ENCODE measurements at places on chromosomes 3 and 15.

GRCh38 chr3:195095704-195096036, 175.3 kb downstream of the XXYLT1 start:
- no peak for DNase-seq

DNA sequence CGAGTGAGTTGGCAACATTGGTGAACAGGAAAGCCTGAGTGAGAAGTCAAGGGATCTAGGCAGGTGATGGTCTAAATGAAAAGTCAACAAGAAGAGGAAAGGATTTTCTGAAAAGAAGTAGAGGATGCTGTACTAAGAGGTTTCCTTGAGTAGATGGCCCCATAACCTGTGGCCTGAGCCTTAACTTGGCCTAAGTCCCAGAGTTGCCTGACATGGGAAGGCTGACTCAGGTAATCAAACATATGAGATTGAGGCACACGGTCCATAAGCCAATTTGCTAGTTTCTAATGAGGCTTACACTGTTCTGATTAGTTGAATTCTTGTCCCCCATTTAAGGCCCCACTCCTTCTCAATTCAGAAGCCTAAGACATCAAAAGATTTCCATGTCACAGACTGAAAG, 262.5 kb upstream of the LMCD1 start:
- DNase-seq: no peak

DNA sequence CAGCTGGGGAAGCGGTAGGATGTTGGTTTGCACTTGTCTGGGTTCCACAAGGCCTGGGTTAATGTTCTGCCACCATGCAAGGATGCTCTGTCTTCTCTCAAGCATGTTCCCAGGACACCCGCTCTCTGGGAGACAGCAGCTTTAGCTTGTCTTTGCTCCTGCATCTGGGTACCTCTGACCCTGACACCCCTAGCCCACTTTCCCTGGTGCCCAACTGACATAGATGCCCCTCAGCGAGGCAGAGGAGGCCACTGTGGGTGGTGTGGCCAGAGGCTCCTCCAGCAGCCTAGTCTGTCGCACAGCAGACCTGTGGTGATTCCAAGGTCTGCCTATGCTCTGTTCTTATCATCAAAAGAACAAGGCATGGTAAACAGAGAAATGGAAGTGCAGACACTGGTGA, 83.6 kb upstream of the ALDH1L1 start:
- no peak for DNase-seq

- no peak for DNase-seq
Observed at GRCh38 chr3:112815981-112816380, 30.7 kb downstream of the CD200R1L start.

- no peak for DNase-seq
Observed at GRCh38 chr15:56959318-56959648, 40.8 kb downstream of the TCF12 start.

DNA sequence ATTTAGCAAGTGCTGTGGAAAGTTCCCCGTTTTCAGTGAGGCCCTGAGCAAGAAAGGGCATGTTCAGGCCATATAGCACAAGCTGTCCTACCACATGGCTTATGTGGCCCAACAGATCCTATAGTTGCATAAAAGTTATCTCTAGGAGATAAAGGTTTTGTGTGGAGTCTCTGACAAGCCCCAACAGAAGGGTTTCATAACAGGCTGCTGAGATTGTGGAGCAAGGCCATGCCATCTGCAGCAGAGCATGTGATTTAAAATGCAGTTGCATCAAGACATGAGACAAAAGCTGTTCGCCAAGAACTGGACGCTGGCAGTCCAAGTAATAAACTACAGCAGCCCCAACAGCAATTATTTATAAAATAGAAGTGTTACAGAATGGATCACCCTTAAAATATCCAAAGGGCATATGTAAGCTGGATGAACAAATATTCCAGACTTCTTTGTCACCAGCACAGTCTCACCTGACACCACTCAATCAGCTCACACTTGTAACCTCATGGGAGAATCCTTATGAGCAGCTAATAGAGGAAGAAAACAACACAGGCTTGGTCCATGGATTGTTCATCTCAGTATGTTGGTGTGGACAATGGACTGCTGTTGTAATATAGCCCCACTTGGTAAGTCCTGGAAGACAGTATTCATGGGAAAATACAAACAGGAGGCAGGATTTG, 14.4 kb upstream of the CLDN1 start:
- no peak for DNase-seq

DNA sequence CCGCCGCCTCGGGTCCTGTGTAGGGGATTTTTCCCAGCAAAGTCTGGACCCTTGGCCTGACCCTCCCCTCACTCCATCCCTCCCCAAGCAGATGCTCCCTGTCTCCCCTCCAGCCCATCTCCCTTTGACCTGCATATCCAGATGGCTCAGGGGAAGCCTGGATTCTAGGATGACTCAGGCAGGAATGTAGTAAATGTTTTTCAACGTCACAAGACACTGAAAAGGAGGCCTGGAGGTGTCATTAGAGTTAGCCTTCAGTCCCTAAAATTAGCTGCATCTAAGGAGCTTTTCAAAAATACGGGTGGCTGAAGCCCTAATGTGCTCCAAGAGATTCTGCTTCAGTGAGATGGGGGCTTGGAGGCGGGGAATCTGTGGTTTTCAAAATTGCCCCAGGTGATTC, 7.2 kb downstream of the ACAN start:
- DNase-seq: no peak

- DNase-seq: no peak
Observed at GRCh38 chr3:45205126-45205525, 21.0 kb downstream of the TMEM158 start.

DNA sequence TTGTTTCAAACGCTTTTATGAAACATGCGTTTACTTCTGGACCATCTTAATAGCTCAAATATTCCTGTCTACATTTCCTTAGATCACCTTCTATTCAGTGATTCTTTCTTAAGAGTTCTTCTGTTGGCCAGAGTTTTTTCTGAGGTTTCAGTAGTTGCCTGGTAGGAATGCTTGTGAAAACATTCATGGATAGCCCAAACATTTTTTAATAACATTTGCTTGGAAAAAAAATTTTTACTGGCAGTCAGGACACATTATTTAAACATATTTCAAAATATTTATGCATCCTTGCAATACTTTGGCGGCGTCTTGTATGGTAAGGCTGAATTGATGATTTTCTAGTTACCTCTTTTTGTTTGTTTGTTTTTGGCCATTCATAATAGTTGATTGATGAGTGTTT, 47.4 kb upstream of the ZBTB20 start:
- DNase-seq: no peak

- no peak for DNase-seq
Observed at GRCh38 chr3:197025736-197026480, 3.7 kb downstream of the MELTF start.

DNA sequence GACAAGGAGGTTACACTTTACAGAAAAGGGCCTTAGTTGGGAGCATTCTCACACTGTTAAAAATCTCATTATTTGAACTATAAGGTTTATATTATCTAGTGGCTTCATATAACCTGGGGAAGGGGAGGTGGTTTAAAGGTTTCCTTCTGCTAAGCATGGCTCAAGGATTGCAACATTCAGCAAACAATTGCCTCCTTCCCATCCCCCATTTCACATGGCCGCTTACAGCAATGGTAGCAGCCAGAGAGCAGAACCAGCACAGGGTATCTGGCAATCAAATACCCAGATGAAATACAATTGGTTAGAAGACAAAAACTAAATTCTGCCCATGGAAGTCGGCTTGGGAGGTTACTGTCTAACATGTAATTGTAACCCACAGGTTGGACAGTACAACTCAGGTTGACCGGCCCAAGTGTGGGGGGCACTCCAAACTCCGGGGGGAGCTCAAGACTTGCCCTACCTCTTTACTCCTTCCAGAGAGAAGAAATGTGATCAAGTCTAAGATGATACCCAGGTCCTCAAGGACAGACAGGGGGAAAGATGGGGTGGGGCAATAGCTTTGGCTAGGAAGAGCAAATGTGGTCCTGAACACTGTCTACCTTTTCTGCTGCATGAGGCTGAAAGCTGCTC, 15.5 kb downstream of the ETV5 start:
- no peak for DNase-seq

- DNase-seq: no peak
Observed at GRCh38 chr3:72655131-72655551, 193.1 kb downstream of the SHQ1 start.

- DNase-seq: no peak
Observed at GRCh38 chr15:80584561-80584964, 110.5 kb upstream of the ABHD17C start.

- DNase-seq: no peak
Observed at GRCh38 chr3:194082743-194083636, 53.0 kb upstream of the HES1 start.

Data from Kasumi-1 (cell line).